ENCODE measurements at places on chromosomes 7 and 10.

DNA sequence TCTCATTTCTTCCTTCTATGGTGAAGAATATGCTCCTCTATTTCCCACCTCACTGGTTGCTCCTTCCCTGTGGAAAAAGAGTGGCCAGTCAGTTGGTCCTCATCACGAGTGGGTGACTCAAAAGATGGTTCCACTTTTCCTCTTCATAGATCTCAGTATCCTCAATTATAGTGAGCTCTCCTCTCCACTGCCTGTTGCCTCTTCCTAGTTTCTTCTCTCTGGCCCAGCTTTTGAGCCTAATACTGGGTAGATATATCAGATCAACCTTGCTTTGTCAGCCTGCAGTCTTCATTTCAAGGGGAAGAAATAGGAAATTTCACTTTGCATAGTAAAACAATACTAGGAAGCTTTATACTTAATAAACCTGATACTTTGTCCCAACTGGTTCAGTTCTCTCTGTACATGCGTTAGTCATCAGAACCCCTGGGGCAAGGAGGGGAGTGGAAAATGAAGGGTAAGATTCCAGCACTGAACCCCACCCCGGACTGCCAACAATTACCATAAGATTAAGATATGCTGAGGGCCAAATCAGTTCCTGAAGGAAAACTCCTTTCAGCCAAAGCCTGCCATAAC is 15.5 kb upstream of the WNT16 start:
- DNase-seq, result no peak

DNA sequence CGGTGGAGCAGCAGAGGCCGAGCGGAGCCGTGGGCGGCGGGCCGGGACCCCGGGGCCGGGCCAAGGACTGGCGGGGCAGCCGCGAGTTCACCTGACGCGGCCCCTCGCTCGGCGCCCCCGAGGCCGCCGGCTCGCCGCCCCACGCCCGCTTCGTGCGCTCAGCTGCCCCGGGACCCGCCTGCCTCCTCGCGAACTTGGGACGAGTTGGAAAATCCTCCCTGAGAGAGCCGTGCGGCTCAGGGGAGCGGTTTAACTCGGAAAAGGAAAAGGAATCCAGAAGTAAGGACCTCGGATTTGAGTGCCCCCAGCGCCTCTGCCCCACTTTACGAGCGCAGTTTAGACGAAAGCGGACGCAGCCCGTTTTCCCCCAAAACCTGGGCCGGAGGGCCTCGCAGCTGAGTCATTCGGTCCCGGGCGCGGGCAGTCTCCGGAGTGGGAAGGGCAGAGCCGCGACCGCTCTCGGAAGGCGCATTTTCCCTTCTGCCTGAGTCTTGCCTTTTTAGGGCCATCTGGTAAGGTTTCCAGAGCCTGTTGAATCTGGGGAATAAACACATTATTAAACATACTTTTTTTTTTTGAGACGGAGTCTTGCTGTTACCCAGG is 744 bp downstream of the CREM start:
- DNase-seq, result peak; percentile 26

GRCh38 chr10:132690401-132690800 is 95.5 kb downstream of the NKX6-2 start:
- DNase-seq, result no peak

DNA sequence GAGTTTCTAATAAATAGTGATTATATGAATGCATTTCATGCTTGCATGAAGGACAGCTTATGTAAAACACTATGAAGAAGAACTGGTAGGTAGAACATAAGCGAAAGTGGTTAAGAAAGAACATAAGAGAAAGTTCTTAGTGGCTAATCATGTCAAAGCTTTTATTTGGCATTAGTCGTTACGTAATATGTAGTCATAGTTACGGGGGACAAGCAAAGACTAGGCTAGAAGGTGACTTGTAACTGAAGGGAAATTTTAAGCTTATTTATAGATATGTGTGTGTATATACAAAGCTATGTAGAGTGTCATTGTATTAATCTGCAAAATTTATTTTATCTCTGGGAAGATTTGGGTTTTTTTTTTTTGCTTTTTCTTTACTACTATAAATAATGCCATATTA is 36.9 kb downstream of the CAPZA2 start:
- DNase-seq, result no peak

- DNase-seq, result no peak
Observed at GRCh38 chr7:70016044-70016770, 417.9 kb downstream of the AUTS2 start.

DNA sequence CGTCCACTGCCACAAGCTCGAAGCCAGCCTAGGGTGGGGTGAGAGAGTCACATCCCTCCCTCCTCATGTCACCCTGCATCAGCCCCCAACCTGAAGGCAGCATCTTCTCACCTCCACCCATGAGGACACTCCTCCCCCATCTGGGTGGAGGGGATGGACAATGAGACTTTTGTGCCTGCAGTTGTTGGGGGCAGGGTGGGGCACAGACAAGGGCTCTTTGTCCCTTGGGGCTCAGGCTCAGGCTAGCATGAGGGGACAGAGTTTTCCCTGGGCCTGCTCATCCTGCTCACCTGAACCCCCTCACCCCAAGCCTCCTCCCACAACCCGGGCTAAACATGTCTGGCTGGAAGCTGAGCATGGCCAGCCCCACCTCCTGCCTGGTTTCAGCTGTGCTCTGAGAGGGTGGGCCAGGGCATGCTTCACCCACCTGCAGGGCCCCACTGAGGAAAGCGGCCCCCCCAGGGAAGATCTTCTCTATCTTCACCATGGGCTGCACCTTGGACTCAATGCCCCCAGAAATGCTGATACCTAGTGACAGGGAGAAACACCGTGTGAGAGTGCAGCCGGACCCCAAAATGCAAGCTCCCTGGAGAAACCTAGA is 9.3 kb downstream of the LZTS2 start:
- no peak for DNase-seq

GRCh38 chr7:113774182-113774807 is 144.5 kb downstream of the PPP1R3A start:
- DNase-seq, result no peak

Measured in stimulated activated CD8-positive, alpha-beta memory T cell treated with anti-CD3 and anti-CD28 coated beads, Interleukin-7, amount 100 ng/mL, for 4 hours (primary cell).